Fibroblast of the aortic adventitia (primary cell): ENCODE measurements at places on chromosomes 1 and 21. TPM values are rescaled to one million over a fixed set of nuclear protein-coding genes. Genes with fewer than 3 reads are reported as not detected.

SPOCD1 gene
- total RNA-seq: 3.4 and 37.2 TPM in 2 replicates

DMBX1 gene
- not detected in 2 replicates for total RNA-seq

DR1 gene
- total RNA-seq: 11.8 and 60.6 TPM in 2 replicates

GBP3 gene
- total RNA-seq: 28.6 and 65.3 TPM in 2 replicates

SEMA6C gene
- total RNA-seq: 1.6 and 2.9 TPM in 2 replicates

LMOD1 gene
- 14.5 and 22.3 TPM in 2 replicates for total RNA-seq

CTBS gene
- 14.5 and 23.0 TPM in 2 replicates for total RNA-seq

FAM78B gene
- total RNA-seq: 0.25 and 0.27 TPM in 2 replicates

CSMD2 gene
- 0.82 and 6.6 TPM in 2 replicates for total RNA-seq

TMEM79 gene
- 1.4 and 2.1 TPM in 2 replicates for total RNA-seq

RXFP4 gene
- total RNA-seq: 0.09 TPM in 1 of 2 replicates, not detected in the other

TRNP1 gene
- total RNA-seq: 11.6 and 19.1 TPM in 2 replicates

PRPF38B gene
- total RNA-seq: 20.0 and 25.2 TPM in 2 replicates

FAM110D gene
- total RNA-seq: not detected in 2 replicates

CFAP107 gene
- not detected in 2 replicates for total RNA-seq

PRAMEF25 gene
- total RNA-seq: not detected in 2 replicates

DISP3 gene
- total RNA-seq: not detected in 2 replicates

TEX38 gene
- total RNA-seq: not detected in 2 replicates

AMY1B gene
- total RNA-seq: not detected in 2 replicates

SYPL2 gene
- 0.25 and 1.7 TPM in 2 replicates for total RNA-seq

CLCA2 gene
- total RNA-seq: 8.8 and 43.2 TPM in 2 replicates

SOX13 gene
- 3.3 and 5.1 TPM in 2 replicates for total RNA-seq
